ENCODE measurements at places on chromosomes 2 and 18.

- DNase-seq = peak; percentile 41
These were observed 758 bp downstream of the SCLY start for GRCh38 chr2:238061315-238062202.

DNA sequence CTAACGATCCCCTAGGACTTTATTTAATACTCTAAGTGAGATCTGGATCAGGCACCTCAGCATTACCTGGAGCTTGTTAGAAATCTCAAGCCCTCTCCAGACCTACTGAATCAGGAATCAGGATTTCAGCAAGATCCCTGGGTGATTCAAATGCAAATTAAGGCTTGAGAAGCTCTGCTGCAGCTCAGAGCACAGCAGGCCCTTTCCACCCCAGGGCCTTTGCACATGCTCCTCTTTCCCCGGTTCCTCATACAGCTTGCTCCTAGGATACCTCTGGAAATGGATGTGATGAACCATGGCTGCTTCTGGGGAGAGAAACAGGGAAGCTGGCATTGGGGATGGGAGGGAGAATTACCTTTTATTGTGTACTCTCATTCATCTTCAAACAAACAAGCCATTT, 40.3 kb upstream of the MGAT4A start:
- DNase-seq = no peak

DNA sequence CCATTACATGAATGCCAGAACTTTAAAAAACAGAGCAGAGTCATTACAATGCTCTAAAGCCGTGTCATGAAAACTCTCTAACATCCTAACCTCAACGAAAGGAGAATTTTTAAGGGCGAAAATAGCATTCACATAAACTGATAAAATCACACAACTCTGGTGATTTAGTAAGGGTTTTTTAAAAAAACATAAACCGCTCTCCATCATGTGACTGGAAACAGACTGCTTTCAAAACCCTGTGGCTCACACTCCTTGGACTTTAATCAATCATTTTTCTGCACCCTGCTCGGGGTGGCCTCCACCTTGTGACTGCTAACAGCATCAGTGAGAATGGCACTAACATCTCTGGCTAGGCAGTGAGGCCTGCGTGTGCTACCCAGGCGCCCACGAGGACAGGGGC, 12.1 kb downstream of the DOCK10 start:
- no peak for DNase-seq

- DNase-seq = no peak
These were observed 25.0 kb upstream of the RNF103 start for GRCh38 chr2:86648681-86649080.

- no peak for DNase-seq
These were observed 14.6 kb downstream of the RAB31 start for GRCh38 chr18:9722691-9723090.

GRCh38 chr2:236159778-236160170, 8.4 kb downstream of the GBX2 start:
- DNase-seq = no peak

DNA sequence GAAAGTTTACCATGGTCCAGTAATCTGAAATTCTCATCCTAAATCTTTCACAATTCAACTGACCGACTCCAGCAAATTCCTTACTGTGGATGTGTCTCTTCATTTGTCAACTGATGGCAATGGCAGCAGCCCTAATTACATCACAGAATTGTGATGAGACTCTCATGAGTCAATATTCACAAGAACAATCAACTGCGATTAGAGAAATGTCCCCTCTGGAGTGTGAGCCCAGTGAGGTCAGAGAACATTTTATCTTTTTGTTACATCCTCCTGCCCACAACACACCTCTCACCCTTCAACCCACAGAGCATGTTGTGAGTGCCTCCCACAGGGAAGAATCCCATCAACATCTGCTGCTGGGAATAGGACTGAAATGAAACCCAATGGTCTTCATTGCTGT, 73.6 kb downstream of the CD226 start:
- DNase-seq = no peak

DNA sequence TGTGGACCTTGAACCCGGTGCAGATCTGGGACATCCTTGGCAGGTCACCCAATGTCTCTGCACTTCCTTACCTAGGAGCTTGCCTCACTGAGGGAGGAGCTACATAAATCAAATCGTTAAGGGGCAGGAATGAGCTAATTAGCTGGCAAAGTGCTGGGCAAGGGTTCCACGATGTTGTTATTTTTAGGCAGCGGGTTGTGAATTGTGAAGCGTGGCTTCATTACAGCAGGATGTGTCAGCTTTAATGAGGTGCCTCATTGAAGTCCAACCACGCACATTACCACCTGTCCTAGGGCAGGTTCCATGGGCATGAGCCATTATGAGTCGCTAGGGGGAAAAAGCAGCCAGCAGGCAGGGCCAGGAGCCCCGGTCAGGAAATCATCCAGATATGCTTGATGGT, 127.0 kb upstream of the AGAP1 start:
- no peak for DNase-seq

DNA sequence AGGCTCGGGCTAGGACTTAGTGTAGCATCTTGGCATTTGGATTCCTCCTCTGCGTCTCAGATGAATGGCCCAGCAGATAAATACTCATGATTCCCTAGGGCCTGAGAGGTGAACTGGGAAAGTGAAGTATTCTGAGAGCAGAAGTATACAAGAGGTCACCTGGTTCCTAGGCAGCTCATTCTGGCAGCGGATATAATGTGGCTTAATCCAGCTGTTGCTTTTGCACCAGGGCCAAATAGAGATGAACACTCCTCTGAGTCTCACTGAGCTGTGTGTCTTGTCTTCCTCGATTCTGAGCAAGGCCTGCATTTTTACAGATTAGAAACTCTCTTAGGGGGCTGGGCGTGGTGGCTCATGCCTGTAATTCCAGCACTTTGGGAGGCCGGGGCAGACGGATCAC, 196.1 kb downstream of the SLC4A3 start:
- no peak for DNase-seq

DNA sequence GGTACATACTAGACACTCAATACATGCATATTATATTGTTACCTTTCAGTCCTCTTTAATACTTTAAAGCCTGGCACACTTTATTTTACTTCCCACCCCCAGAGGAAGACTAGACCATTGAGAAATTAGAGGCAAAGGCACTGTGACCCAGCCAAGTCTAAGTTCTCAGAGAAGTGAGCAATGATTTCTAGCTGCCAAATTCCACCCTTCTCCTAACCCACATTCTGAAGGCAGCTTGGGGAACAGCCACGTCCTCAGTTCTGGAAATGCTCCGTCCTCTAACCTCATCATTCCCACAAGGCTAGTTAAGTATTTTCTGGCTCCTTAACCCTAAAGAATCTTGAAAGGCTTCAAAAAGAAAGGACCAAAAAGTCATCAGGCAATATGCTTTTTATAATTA, 86.6 kb downstream of the COL5A2 start:
- no peak for DNase-seq

DNA sequence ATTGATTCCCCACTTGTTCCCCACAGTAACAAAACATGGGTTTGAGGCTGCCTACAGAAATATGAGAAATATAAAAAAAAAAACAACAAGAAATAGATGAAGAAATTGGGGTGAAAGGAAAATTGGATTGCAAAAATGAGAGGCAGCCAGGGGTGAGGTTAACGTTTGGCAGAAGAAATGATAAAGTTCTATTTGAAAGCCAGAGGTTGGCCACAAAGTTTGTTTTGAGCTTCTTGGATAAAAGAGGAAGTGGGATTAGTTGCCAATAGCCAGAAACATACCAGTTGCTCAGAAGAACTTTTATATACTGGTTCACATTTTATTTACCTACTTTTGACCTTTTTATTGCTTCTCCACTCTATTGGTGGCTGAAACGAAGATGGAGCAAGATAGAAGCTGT, 67.5 kb downstream of the FASTKD2 start:
- DNase-seq = no peak

GRCh38 chr18:64893349-64893748, 744.5 kb upstream of the LINC00305 start:
- no peak for DNase-seq

DNA sequence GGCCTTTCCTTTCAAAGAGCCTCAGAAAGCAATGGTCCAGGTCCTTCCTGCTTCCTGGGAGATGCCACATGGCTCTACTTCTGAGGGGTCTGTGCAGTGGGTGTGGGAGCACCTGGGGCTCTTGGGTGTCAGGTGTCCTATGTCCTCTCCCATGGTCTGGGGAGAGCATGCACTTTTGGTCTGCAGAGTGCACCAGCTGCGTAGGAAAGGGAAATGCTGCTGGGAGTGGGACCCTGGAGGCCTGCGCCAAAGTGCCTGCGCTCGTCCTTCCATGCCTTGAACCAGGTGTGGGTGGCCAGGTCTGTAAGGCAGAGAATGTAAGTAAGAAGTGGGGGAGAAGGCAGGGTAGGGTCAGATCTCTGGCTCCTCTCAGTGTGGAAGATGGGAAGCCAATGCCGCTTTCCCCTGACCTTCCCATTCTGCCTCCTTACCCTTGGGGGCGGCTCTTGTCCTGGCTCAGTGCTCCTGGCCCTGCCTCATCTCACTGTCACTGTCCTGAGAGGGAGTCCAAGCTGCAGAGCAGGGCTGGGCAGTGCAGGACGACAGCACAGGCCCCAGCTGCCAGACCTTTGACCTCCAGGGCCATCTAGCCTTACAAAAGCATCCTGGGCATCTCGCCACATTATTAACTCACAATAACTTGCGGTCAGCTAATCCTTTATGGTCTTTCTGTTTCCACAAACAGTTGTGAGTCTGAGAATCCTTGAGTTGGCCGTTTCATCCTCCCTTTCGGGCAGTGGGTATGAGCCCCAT, 6.6 kb upstream of the PROM2 start:
- DNase-seq = no peak

DNA sequence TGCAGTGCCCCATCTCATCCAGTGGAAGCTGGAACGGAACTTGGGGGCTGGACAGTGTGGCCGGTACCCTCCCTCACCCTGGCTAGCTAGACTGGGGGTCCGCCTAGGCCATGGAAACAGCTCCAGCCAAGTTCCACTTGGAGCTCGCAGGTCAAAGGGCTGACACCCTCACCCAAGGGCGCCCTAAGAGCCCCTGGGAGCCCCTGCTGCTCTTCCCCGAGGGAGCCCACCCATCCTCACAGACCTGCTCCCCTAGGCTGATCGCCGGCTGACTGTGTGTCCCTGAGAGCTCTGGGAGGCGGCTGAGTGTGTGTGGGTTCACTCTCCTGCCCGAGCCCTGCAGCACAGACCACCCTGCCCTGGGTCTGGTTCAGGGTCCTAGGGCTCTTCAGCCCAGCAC, 118.2 kb upstream of the OTOS start:
- DNase-seq = no peak

GRCh38 chr2:8650256-8650655, 31.6 kb upstream of the ID2 start:
- DNase-seq = no peak

DNA sequence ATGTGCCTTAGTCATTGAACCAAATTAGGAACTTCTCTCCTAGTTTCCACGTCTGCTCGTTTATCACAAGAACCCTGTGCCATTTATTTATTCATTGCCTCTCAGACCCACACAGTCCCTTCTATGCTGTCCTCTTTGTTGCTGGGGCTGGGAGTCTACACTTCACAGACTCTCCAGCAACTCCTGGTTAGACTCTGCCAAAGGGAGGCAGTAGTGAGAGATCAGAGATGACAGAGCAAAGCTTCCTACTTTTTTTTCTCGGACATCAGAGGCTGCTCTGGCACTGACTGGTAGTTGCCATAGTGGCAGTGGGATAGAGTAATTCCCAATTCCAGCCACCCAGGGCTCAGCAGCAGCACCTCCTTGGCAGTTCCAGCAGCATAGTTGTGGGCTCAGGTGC, 277.5 kb downstream of the BCL11A start:
- no peak for DNase-seq

- no peak for DNase-seq
These were observed 53.3 kb downstream of the CYBRD1 start for GRCh38 chr2:171575606-171576005.
